Activated T-helper 1 cell treated with anti-CD3 and anti-CD28 coated beads, Interleukin-2, amount 50 U/mL, for 16 hours (primary cell): ENCODE measurements at places on chromosomes 5 and 9.

GRCh38 chr5:173474881-173475287 lies 141.6 kb downstream of the BOD1 start:
- DNase-seq: no peak

GRCh38 chr9:91179237-91180138 lies 182.2 kb downstream of the AUH start:
- no peak for DNase-seq

- DNase-seq: no peak
Observed at GRCh38 chr9:18545636-18546360, 71.8 kb downstream of the ADAMTSL1 start.

DNA sequence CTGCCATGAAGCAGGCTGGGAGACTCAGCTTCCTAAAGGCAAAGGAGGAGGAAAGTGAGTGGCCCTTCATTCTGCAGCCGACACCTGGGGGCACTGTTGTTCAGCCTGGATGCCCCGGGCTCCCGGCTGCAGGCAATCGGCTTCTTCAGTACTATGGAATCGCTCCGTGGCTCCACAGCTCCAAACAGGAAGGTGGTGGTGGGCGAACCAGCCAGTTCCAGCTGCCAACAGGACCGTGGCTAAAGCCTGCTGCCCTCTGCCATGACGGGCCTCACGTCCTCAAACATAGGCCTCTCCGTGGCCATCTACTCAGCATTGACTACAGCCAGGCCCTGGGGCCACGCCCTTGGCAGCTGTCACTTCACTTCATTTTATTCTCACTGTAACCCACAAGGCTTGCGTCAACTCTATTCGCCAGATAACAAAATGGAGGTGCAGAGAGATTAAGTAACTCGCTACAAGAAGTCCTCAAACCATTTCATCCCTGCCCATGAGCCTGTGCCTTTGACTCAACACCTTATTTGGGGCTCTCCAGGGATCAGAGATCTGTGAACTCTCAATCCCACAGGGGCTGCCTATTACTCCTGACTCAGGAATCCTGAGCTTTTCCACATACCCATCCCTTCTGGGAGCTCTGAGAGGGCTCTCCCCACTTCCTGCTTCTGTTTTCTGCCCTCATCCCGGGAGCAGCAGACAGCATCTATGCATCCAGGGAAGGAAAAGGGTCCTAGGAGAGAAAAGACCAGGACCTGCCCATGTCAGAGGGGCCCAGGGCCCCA lies 38.0 kb downstream of the PAX5 start:
- peak; percentile 17 for DNase-seq

DNA sequence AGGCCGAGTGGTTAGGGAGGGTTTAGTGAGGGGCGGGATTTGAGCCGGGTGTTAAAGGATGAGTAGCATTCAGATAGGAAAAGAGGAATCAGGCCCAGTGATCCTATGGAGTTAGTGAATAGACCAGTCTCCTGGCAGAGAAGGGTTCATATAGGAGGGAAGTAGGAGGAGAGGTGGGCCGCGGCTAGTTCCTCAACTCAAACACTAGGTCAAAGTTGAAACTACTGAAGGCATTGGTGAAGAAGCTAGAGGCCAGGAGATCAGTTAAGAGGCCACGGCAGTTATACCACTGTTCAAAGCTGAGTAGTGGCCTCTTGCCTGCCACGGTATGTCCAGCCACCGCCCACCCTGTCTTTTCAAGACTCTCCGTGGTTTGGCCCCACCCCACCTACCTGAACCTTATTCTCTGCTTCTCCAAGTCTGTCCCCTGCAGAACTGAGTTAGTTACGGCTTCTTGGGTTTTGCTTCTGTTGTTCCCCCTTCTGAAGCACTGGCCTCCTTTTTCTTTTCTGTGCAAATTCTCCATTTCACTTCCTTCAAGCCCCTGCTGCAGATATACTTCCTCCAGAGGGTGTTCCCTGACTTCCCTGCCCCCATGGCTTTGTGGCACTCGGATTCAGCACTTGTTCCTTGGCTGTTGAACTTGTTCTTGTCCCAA lies 1.8 kb downstream of the ZBTB34 start:
- no peak for DNase-seq

GRCh38 chr5:154215571-154216325 lies 25.2 kb downstream of the GALNT10 start:
- no peak for DNase-seq

GRCh38 chr9:70600506-70600905 lies 186.0 kb upstream of the KLF9 start:
- no peak for DNase-seq

DNA sequence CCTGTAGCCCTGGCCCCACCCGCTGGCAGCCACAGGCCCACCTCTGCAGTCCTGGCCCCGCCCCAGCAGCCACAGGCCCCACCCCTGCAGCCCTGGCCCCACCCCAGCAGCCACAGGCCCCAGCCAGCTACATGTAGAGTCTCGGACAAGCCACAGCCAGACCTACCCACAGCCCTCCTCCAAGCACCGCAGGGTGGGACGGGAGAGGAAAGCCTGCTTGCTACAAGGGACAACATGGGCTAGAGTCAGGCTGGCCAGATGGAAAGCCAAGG lies 49.5 kb upstream of the SARDH start:
- no peak for DNase-seq

- DNase-seq: no peak
Observed at GRCh38 chr5:11064763-11065450, 303.9 kb upstream of the DAP start.

GRCh38 chr5:130287438-130287837 lies 383.2 kb downstream of the CHSY3 start:
- no peak for DNase-seq

DNA sequence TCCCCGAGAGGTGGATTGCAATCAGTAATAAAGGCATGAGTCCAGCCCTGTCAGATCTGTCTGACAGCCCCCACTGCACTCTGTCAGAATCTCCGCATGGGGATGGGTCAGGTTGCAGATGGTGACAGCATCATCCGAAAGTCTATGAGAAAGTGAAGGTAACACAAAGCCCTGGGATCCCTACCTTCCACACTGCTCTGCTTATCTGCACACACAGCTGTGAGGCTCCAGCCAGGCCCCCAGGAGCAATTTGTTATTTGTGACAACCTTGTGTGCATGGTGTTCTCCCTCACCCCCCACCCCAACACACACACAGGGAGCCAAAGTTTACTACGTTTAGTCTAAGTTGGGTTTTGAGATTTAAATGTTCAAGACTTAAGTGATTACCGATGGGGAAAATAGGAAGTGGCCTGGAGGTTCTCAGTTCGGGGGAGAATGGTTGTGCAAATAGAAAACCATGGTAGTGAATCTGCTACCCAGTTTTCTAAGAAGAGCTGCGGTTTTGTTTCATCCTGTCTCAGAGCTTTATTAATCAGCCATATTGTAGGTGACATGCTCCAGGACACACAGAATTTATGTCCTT lies 92.7 kb downstream of the SV2C start:
- DNase-seq: no peak

GRCh38 chr5:142491270-142491669 lies 166.4 kb upstream of the SPRY4 start:
- DNase-seq: no peak

DNA sequence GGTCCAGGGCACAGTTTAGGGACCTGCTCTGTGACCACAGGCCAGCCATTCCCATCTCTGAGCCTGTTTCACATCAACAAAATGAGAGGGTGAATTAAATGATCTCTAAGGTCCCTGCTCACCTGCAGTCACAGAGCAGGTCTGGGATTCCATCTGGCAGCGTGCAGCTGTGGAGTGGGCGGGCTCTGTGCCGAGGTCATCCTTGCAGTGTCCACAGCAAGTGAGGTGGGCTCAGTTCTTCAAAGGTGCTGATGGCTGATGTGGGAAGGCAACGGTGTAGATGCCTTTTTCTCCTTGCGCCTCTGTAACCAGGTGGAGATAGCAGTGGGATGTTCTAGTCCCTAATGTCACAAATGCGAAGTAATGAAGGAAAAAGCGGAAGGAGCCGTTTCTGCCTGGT lies 11.9 kb downstream of the OR2V1 start:
- no peak for DNase-seq
